ENCODE measurements at places on chromosomes 1 and 21.
A peak's percentile ranks its signal among the peaks of the same experiment; 100 is the strongest.

DNA sequence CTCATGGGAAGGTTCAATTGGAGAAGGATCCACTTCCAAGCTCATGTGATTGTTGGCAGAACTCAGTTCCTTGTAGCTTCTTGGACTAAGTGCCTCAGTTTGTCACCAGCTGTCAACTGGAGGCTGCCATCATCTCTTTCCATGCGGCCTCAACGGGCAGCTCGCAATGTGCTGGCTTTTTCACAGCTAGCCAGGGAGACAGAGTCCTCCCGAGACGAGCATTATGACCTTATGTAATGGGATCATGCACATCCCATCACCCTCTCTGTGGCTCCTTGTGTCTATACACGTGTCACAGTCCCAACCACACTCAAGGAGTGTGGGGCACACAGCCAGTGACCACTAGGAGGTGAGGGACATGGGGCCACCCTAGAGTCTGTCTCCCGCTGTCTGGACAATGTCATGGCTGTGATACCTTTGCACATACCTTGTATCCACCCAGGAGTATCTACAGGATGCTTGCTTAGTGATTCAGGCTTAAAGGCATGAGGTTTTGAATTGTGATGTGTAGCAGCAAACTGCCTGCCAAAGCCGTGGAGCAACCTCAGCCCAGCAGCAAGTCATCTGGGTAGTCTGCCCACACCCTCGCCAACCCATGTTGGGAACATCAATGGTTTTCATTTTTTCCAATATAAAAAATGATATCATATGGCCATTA lies 3.9 kb upstream of the KRTAP10-6 start:
- DNase-seq = no peak

GRCh38 chr1:162157469-162157868 lies 88.0 kb downstream of the NOS1AP start:
- DNase-seq = no peak

DNA sequence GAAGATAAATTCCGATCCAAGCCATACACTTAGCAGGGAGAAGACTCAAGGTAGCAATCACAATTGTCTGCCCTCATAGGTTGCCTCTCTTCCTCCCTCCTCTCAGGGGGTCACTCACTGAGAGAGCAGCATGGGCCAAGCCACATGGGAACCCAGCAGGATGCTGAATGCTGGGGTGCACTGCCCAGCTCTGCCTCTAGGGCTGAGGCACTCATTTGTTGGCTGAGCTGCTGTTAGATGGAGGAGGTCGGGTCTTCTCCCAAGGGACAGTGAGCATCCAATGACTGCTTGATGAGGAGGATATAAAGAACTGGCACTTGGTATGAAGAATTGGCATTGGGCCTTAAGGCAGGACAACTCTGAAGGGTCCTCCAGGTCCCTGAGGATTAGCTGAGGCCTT lies 418.8 kb downstream of the SIPA1L2 start:
- no peak for DNase-seq

DNA sequence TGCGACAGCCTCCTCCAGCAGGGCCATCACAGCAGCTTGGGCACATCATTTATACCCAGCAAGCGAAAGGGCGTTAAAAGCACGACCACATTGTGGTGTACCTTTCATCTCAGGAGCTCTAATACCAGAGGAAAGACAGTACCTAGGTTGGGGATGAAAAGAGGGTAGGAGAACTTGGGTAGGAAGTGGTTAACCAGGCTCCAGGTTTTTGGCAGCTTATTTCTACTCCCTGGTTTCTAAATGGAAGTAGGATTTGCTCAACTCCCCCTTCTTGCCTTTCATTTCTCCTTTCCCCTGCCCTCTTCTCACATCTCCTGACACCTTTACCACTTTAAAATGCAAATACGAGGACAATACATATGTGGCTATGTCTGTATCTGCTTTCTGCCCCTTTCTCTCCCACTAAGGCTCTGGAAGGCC lies 30.2 kb downstream of the FAM177B start:
- DNase-seq = no peak

- peak; percentile 15 for DNase-seq
Observed at GRCh38 chr1:49435291-49435690, 588.5 kb downstream of the AGBL4 start.

GRCh38 chr1:85406887-85407533 lies 57.9 kb downstream of the DDAH1 start:
- no peak for DNase-seq

- DNase-seq = no peak
Observed at GRCh38 chr1:28534671-28535070, 18.2 kb upstream of the TRNAU1AP start.

- DNase-seq = no peak
Observed at GRCh38 chr1:58786184-58786926, 2.5 kb upstream of the JUN start.

- no peak for DNase-seq
Observed at GRCh38 chr1:18807334-18808063, 52.0 kb downstream of the TAS1R2 start.

GRCh38 chr1:59062743-59063142 lies 234.2 kb upstream of the FGGY start:
- DNase-seq = no peak

- DNase-seq = peak; percentile 67
Observed at GRCh38 chr1:117590273-117590925, 15.4 kb upstream of the TENT5C start.

- DNase-seq = no peak
Observed at GRCh38 chr1:98766255-98766654, 104.7 kb downstream of the SNX7 start.

GRCh38 chr1:47650205-47650604 lies 212.4 kb downstream of the FOXD2 start:
- peak; percentile 93 for DNase-seq

DNA sequence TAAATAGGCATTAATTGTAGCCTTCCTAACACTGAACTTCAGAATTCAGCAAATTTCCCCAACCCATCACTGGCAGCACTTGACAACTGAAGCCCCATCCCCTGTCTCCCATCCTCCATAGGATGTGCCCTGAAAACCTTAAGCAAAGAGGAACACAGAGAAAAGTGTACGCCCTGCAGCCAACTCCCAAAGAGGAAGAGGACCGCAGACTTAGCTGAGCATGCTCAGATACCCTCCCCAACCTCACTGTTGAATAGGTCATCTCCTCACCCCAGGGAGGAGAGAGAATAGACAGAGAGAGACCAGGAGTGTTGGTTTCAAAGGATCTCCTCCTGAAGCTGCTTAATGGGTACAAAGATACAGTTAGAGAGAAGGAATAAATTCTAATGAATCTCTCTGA lies 50.5 kb downstream of the CD2 start:
- no peak for DNase-seq

- DNase-seq = no peak
Observed at GRCh38 chr21:45256021-45256911, 31.4 kb downstream of the POFUT2 start.

DNA sequence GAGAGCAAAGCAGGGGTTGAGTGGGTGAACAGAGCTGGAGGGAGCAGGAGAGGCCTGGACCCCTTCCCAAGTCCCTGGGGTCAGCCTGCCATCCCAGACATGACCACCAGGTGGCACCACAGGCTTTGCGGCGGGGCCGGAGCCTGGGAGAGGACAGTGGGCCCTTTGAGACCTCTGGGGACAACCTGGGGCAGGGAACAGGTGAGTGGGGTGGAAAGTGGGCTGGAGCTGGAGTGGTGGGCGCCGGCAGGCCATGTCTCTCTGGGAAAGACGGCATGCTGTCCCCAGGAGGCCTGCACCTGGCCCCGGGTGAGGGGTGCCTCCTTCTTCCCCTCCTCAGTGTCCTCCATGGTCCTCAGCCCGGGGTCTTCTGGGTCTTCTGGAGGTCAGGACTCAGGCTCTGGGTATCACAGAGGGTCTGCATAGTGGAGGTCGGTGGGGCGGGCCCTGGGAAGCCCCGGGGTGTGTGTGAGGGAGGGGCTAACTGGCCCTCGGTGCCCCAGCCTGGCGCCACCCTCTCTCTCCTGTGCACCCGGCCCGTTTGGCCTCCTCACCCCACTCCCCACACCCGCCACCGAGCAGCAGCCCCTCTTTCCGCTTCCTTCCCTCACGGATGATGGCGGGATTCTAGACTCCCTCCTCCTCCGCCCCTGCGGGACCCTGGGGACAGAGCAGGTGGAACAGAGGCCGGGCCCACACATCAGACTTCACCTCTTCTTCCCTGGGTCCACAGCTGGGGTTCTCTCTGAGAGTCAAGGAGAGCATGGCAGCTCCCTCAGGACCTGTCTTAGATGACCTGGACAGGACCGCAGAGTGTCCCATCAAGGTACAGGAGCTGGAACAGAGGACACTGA lies 28.5 kb upstream of the PKP1 start:
- DNase-seq = no peak

GRCh38 chr1:28112388-28113241 lies 24.2 kb upstream of the EYA3 start:
- no peak for DNase-seq

GRCh38 chr1:226542623-226543103 lies 5.9 kb upstream of the STUM start:
- peak; percentile 78 for DNase-seq

- no peak for DNase-seq
Observed at GRCh38 chr1:192654120-192654519, 18.2 kb downstream of the RGS13 start.

GRCh38 chr21:39681257-39681656 lies 63.7 kb upstream of the IGSF5 start:
- DNase-seq = no peak

- no peak for DNase-seq
Observed at GRCh38 chr1:97608272-97608671, 312.6 kb downstream of the DPYD start.

- DNase-seq = no peak
Observed at GRCh38 chr1:178607718-178608408, 95.0 kb downstream of the TEX35 start.

DNA sequence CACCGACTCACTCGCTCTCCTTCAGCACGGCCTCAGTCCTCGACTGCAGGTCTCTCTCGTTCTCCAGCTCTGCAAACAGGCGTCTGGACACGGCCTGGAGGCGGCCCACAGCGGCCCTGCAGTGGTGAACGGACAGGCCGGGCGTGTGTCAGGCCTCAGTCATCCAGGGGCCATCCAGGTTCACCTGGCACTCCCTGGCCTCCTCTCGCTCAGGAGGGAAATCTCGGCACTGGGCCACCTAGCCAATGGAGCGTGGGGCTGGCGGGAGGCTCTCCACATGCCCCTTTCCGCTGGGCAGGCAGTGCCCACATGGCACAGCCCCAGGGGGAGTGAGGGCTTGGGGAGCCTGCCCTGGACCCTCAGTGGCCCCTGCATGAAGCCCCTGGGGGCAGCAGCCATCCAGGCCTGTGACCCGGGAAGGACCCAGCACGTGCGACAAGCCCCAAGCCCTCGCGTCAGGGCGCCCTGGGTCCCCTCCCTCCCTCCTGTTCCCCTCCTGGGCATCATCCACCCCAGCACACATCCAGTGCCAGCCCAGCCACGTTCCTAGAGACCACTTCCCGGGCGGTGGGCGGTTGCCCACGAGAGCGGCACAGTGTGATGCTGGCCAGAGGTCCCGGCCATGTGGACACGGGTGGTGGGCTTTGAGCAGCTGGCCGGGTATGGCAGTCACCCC lies 18.1 kb downstream of the CFAP74 start:
- DNase-seq = no peak

DNA sequence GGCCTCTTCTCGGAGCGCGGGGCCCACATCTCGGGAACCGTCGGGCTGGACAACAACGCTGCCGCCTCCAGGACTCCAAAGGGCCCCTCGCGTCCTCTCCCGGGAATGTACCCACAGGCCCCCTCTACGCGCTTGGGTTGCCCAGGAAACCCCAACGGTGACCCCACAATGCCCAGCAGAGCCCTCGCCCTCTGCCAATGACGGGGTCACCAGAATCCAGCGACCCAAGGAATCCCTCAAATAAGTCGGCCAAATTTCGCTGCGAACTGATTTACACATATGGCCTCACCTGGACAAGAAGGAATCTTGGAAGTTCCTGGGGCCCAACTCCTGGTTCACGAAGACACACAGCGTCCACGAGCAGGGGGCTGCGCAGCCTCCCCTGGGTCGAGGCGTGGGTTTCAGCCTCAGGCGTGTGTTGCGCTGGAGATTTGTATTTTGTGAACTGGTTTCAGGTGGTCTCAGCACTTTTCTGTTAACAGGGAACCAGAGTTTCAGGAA lies 78.1 kb downstream of the DESI2 start:
- no peak for DNase-seq

DNA sequence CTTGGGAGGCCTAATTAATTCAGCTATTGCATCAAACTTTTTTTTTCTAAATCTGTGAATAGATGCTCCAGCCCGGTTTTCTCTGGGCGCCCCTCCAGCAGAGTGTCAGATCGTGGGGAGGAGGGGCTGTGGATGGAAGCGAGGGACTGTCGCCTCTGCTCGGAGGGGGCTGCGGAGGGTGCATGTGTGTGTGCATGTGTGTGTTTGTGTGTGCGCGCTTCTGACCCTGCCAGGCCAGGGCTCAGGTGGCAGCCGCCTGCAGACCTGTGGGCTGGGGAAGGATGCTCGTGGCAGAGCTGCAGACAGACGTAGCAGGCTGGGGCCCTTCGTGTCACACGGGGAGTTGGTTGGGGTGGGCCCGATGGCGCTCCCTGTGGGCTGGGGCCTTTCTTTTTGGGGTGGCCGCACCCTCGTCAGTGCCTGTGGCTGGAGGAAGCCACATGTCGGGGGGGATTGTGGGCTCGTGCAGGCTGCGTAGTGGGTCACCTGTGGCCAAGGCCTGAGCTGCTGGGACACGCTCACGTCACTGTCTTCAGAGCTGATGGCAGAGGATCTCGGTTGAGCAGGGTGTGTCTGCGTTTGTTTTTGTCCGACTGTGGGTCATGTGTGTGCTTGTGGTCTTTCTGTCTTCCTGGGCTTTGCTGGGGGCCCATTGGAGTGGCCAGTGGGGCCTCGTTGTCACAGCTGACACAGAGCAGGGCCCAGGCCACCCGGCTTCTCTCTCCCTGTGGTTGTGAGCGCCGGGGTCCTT lies 2.8 kb downstream of the SKI start:
- DNase-seq = no peak

- no peak for DNase-seq
Observed at GRCh38 chr1:206725109-206725963, 40.6 kb downstream of the MAPKAPK2 start.

- no peak for DNase-seq
Observed at GRCh38 chr1:54871275-54872035, 15.5 kb downstream of the DHCR24 start.

- DNase-seq = no peak
Observed at GRCh38 chr1:53047737-53048736, 14.0 kb upstream of the PODN start.

DNA sequence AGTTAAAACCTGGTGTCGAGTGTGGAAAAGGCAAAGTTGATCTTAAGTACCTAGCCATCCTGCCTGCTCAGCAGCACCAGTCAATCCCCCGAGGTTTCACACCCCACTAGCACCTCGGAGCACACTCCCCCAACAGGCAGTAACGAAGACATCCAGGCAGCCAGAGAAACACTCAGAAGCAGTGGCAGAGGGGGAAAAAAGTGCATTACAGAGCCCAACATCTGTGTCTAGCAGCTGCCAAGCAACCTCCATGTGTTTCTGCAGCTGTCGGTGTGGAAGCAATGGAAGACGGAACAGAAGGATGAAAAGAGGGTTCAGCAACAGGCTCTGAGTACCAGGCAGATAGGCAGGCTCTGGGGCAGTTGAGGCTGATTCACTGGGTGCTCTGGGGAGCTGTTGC lies 73.4 kb upstream of the PROX1 start:
- DNase-seq = no peak

Data from NCI-H510A (cell line).